ENCODE measurements at places on chromosomes 11 and 22. TPM values are rescaled to one million over a fixed set of nuclear protein-coding genes. Genes with fewer than 3 reads are reported as not detected.

The ALDH3B1 gene
- total RNA-seq = 18.3 TPM

The DBX1 gene
- total RNA-seq = not detected

The P2RX3 gene
- total RNA-seq = not detected

The OR5B12 gene
- not detected for total RNA-seq

The CENATAC gene
- total RNA-seq = 45.4 TPM

The HORMAD2 gene
- not detected for total RNA-seq

The APOL5 gene
- not detected for total RNA-seq

All from Panc1 (cell line).